ENCODE measurements at places on chromosomes 13 and 19.

DNA sequence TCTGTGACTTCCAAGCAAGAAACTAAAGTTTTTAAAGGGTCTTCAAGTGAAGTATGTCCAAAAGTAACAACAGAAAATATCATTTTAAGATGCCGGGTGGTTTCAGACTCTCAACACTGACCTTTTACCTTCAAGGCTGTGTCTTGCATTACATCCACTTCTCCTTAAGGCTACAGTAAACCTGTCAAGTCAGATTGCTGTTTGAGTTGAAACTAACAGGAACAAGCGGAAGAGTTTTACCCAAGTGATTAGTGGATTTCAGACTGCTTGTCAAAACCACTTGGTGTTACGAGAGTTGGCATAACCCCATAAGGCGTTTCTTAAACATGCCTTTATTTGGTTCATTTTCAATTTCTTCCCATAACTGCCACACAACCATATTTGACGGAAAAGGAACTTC, 283.1 kb downstream of the DCT start:
- no peak for DNase-seq

DNA sequence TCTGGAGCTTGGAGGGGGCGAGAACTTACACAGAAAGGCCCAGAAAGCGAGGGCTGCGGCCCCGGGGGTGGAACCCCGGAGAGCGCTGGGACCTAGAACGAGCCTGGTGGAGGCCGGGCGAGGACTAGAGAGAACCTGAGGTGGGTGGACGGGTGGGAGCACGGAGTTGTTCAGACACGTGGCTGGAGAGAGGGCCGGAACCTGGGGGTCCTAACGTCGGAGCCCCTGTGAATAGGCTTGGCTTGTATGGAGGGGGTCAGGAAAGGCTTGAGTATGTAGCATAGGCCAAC, 383 bp downstream of the ZNF581 start:
- DNase-seq: no peak

DNA sequence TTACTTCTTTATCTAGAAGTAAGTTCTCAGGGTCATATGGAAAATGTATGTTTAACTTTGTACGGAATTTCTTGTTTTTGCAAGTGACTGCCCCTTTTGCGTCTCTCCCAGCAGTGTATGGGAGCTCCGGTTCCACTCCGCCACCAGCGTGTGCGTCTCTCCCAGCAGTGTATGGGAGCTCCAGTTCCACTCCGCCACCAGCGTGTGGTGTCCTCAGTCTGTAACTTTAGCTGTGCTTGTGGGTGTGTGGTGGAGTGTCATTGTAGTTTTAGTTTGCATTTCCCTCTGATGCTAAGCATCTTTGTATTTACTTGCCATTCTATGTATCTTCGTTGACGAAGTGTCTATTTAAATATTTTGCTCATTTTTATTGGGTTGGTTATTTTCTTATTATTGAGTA, 2.4 kb downstream of the CUL4A start:
- DNase-seq: no peak

DNA sequence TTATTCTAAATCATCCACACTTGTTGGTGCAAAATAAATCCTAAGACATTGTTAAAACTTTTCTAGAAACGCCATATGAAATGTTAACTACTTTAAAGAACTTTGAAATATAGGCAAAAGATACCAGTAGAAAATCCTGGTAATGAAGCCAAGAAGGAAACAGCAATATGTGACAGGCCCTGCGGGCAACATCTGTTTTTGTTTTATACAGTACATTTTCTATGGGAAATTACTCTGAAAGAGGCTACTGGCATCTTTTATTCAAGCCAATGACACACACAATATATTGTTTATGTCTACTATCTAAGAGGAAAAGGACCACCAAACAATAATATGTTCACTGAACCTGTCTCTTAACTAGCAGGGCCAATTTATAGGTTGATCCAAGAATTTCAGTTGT, 829.7 kb downstream of the PCDH17 start:
- no peak for DNase-seq

DNA sequence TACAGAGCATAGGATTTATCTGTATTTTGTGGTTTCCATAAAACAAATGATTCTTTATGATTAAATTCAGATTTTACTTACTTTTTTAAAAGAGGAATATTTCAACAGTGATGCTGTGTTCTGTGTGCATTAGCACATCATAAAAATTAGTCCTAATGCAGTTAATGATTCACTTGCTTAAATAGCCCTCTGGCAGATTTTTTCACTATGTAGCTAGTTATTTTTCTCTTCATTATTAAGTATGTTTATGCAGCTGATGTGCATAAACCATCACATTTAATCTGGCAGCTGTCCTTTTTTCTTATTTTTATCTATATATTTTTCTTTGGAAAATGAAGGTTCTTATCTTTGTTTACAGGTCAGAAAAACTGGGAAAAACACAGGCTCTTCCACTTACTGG, 127.2 kb downstream of the ZNF486 start:
- no peak for DNase-seq

GRCh38 chr19:44755219-44755618, 6.7 kb downstream of the BCL3 start:
- peak; percentile 45 for DNase-seq

DNA sequence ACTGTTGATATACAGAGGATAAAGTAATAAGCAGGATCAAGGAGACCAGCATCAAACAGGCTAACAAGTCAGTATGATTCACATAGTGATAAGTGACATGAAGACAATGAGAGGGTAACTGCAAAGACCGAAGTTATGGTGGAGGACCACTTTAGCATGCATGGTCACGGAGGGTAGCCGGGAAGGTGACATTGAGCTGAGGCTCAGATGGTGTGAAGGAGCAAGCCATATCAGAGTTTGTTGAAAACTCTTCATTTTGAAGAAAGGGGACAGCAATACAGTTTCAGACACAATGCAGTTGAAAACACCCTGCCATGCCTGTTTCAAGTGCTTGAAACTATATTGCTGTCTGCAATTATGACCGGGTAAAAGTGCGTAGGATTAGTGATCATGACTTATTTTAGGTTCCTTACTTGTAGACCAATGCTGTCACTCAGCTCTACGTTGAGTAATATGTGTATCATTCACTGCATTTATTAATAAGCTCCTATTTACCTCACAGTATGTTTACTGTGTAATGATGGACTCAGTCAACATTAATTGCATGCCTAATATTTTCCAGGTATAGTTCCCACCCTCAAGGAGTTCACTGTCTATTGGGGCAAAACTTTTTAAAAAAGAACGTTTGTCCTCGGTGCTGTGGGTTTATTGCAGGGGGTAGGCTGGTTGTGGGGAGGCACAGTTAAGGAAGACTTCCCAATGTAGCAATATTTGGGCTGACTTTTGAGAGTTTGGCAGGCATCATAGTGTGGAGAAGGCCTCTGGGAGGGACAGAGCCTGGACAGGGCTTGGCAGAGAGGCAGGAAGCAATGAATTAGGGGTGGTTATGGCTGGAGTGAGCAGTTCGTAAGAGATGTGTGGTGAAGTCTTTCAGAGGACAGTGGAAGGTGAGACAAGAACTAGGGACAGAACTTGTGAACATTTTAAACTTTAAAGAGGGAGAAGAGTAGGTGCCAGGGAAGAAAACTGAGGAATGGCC, 3.2 kb downstream of the UBAC2 start:
- no peak for DNase-seq

GRCh38 chr19:17755977-17756670, 4.8 kb downstream of the FCHO1 start:
- peak; percentile 17 for DNase-seq

- DNase-seq: no peak
These were observed 1110.0 kb upstream of the PCDH20 start for GRCh38 chr13:62525652-62526051.

DNA sequence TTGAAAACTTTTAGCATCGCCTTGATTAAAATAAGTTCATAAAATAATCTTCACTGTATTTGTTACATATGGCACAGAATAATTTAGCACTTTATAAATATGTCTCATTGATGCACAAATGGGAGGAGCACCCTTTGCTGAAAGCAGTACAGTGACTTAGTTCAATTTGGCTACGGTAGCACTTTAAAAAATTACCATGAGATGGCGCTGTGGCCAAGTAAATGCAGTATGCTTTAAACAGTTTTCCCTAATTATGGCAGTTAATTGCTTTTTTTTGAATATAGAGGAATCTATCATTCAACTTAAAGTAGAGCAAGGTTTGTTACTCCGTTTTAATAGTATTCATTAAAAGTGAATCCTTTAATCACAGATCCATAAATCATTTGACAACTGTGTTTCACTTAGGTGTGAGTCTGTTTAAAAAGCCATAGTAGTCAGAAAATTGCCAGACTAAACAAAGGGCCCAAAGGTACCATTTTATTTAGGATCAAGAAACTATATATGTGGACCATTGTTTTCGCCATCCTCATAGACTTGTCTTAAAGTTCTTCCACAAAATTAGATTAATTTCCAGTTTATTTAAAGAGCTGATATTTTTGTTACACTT, 34.7 kb upstream of the ESD start:
- peak; percentile 55 for DNase-seq

- peak; percentile 72 for DNase-seq
These were observed 23.7 kb upstream of the SEMA6B start for GRCh38 chr19:4582980-4583842.

GRCh38 chr19:41601771-41602170, 25.1 kb downstream of the CEACAM4 start:
- no peak for DNase-seq

- DNase-seq: no peak
These were observed 254.5 kb upstream of the DACH1 start for GRCh38 chr13:72121466-72121865.

- DNase-seq: no peak
These were observed 118.0 kb downstream of the SOX1 start for GRCh38 chr13:112184851-112185371.

DNA sequence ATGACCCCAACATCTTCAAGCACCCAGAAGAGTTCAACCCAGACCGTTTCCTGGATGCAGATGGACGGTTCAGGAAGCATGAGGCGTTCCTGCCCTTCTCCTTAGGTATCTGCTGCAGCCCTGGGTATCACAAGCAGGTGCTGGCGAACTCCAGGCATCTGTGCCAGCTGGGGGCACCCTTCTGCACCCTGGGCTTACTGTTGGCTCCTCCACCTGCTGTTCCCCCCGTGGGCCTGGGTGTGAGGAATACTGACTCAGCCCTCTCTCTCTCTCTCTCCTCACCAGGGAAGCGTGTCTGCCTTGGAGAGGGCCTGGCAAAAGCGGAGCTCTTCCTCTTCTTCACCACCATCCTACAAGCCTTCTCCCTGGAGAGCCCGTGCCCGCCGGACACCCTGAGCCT, 13.0 kb downstream of the CYP2S1 start:
- peak; percentile 42 for DNase-seq

GRCh38 chr13:77913003-77913402, 5.6 kb downstream of the EDNRB start:
- no peak for DNase-seq

GRCh38 chr19:48830965-48831364, 5.3 kb downstream of the HSD17B14 start:
- DNase-seq: no peak

- no peak for DNase-seq
These were observed 13.8 kb upstream of the CCNP start for GRCh38 chr19:40240332-40240731.

- DNase-seq: no peak
These were observed 466.2 kb downstream of the TSHZ3 start for GRCh38 chr19:30883071-30883470.

GRCh38 chr13:62357887-62358645, 942.4 kb upstream of the PCDH20 start:
- DNase-seq: no peak
